ENCODE measurements at places on chromosomes 12 and 14. TPM values are rescaled to one million over a fixed set of nuclear protein-coding genes. Genes with fewer than 3 reads are reported as not detected.

LLPH gene
- 5.6 TPM for total RNA-seq

TAS2R9 gene
- not detected for total RNA-seq

OTOGL gene
- total RNA-seq: under 0.01 TPM

DNA sequence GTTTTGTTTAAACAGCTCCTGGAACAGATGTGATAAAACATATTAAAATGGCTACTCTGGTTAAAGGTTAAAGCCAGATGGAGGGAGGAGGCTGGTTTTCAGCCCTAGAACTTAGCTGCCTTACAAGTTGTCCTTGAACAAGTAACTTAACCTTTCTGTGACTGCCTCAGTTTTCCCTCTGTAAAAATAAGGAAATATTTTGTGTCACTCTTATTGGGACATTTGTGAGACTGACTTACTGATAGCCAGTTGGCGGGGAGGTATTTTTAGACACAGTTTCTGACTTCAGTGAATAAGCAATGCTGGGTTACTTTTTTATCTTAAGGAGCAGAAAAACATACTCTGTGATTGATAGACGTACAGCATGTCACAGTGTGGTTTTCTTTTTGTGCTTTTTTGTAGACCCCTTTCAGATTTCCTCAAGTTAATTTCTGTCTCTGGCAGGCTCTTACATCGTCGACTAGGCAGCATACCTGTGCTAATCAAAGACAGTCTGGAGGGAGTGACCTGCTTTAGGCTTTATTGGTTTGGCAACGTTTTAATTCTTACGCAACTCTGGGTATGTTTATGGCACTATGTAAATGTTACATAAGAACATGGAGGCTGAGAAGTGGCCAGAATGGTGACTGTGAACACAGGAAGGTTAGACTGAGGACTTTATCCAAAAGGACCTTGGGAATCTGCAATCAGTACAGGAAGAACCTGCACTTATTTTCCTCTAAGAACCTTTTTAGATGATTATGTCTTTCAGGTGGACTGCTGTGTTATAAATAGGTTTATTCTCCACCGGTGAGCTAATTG, 3.3 kb downstream of the ACVR1B start:
- DNase-seq: peak; percentile 74

GRCh38 chr12:24418157-24418556, 468.7 kb upstream of the SOX5 start:
- peak; percentile 17 for DNase-seq

COX8C gene
- total RNA-seq: not detected

DNA sequence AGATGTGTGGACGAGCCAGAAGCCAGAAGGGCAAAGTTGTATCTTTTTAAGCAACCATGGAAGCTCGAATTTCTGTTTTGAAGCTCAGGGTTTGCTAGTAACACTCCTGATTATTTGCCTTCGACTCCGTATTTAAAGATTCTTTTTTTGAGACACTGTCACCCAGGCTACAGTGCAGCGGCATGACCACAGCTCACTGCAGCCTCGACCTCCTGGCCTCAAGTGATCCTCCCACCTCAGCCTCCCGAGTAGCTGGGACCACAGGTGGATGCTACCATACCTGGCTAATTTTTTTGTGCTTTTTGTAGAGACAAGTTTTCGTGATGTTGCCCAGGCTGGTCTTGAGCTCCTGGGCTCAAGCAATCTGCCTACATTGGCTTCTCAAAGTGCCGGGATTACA, 18.7 kb upstream of the OASL start:
- no peak for DNase-seq

- DNase-seq: no peak
Observed at GRCh38 chr14:86782092-86782580, 1210.8 kb downstream of the GALC start.

DNA sequence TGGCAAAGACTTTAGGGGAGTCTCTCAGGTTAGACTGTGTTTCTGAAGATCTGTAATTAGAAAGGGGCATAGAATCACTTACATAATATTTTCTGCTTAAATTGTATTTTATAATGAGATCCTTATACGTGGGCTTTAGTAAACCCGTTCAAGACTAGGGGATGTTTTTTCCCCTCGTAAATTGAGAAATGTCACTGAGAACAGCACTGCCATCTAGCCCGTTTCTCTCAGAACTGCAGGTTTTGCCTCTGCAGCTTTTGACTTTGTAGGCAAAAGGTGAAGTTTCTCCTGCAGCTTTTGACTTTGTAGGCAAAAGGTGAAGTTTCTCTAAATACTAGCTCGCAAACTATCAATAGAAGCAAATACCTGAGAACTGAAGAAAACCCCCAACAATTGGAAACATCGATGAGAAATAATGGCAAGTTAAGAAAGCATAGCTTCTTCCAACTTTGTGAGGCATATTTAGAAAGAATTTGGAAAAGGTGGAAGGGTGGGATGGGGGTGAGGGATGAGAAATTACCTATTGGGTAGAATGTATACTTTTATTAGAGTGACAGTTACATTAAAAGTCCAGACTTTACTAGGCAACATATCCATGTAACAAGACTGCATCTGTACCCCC, 9.9 kb upstream of the ASPG start:
- DNase-seq: no peak

- DNase-seq: no peak
Observed at GRCh38 chr14:94045563-94046345, 19.6 kb downstream of the OTUB2 start.

LRRK2 gene
- 1.3 TPM for total RNA-seq

POU6F1 gene
- 4.5 TPM for total RNA-seq

GRCh38 chr12:120439646-120440247, 1.8 kb downstream of the COX6A1 start:
- peak; percentile 63 for DNase-seq

- peak; percentile 87 for DNase-seq
Observed at GRCh38 chr14:73467377-73467776, 9.0 kb upstream of the NUMB start.

DNA sequence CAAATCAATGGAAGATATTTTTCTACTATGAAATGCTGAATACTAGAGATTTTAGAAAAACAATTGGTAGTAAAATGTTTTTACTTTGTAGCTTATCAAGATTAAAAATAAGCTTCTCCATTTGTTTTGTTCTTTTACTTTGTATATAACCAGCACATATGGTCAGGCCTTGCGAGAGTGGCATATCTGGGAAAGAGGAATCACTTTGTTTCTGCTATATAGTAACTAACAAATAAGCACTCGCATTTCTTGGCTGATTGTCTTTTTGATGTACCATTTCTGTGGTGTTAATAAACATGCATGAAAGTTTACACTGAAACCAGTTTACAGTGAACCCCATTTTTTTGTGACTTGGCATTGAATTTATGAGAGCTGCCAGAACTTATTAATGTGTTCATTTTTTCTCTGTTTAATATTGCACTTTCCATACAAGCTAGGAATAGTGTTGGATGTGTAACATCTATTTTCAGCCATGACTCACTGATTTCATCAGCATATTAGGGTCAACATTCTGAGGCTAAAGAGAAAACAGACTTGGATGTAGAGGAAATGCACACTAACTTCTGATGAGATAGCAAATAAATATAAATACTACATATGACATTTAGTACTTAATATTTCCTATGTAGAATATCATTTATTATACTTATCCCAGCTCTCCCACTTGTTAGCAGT, 635.5 kb downstream of the KCNH5 start:
- DNase-seq: peak; percentile 62

DNA sequence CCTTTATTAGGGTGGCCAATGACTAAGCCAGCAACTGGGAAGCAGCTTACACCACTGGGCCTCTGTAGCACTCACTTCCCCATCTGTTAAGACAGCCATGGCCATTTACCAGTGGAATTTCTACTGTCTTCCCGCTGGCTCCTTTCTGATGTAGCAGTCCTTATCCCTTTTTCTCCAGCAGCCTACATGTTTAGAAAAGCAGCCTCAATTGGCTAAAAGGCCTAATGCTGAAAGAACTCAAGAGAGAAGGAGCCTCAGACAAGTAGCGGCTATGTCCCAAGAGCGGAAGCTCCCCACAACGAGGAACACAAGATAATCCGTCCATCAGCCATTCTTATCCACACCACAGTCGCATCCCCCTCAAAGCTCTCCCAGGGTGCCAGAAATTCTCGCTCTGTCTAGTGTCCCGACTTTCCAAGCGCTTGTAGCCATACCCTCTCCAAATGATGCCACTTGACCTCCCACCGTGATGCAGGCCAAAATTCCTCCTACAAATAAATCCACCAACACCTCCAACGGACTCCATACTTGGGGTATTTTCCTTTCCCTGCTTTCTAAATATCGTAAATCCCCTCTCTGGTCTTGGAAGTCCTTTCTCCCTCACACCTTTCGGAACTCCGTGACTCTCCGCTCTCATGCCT, 624 bp downstream of the M6PR start:
- peak; percentile 58 for DNase-seq

- no peak for DNase-seq
Observed at GRCh38 chr12:46242569-46242968, 26.3 kb downstream of the SLC38A1 start.

DNA sequence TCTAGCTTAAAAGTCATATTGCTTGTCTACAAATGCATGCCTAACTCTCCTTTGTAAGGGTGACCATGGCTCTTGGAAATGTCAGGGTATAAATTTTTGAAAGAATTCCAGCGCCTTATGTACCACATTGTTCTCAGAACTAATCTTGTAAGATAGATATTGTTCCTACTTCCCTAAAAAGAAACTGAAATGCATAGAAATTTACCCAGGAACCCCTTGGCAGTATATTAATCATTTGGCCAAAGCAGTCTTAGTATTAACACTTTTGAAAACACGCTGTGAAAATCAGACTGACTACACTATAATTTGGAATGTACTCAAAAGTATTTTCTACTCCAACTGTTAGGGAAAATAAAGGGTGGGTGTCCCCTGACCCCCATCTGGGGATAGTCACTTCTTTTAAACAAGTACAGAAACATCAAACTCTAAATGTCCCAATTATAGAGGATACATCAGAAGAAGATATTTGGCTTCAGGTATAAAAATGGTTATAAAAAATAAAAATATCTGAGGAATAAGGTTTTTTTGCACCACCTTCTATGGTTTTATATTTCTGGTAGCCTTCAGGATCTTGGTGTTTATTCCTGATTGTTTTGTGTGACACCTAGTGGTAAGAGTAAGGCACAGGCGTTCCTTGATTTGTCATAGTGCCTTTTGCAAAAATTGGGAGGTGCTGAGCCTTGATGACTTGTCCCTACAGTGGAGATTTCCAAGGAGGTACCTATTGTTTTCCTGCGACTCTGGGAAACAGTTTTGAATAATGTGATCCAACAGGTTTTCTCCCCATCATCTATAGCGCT, 2.2 kb upstream of the NFKBIA start:
- DNase-seq: peak; percentile 76

Measured in fibroblast of villous mesenchyme (primary cell).